ENCODE measurements at places on chromosomes 16 and 17. TPM values are rescaled to one million over a fixed set of nuclear protein-coding genes. Genes with fewer than 3 reads are reported as not detected.

GRCh38 chr17:73594025-73594424, 50.2 kb downstream of the SDK2 start:
- no peak for DNase-seq

DNA sequence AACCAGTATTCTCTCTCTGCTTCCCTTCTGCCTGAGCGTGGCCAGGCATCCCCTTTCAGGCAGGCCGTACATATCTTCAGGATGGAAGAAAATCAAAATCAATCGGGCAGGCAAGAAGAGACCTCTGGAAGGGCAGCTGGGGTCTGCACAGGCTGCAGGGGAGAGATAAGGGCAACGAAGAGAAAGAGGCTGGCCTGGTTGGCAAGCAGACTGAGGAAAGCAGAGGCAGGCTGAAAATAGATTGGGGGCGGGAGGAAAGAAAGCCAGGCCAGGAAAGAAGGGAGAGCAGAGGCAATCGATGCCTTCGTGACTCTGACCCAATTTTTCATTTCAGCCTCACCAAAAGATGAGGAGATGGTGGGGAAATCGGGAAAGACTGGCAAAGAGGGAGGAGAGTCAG, 18.1 kb downstream of the PIPOX start:
- DNase-seq: no peak

GRCh38 chr16:22785552-22785951, 28.4 kb upstream of the HS3ST2 start:
- no peak for DNase-seq

DNA sequence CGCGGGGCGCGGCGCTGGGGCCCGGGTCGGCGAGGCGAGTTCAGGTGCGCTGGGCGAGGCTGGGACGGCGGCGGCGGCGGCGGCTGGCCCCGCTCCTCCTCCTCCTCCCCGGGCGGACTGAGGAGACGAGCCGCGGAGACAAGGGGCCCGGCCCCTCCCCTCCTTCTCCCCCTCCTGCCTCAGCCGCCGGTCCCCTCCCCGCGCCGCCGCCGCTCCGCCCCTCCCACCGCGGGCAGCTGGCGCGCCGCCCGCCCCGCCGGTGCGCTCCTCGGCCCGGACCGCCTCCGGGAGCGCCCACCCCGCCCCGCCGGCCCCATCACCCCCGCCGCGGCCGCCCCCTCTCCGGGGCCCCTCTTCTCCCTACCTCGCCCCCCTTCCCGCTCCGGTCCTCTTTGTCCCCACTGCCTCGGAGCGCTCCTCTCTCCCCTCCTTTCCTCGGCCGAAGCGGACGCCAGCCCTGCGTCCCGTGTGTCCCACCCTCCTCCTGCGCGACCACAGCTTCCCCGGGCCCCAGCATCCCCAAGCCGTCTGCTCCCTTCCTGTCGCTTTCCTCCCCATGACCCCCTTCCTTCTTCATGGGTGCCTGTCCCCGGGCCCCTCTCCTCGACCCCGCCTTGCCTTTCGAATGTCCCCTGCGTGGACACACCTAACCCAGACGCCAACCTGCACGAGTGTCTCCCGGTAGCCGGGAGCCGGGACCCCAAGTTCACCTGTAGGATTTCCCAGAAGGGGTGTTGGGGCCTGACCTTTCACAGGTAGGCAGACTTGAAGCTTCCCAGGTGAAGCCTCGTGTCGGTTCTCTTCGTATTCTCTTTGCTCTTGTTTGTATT, at the start of gene TOX3:
Gene TOX3, minus strand, starts transcription at position 140 of the 830 bp plus-strand sequence. CDS start 420 bp downstream, outside the sequence.
- no peak for DNase-seq

DNA sequence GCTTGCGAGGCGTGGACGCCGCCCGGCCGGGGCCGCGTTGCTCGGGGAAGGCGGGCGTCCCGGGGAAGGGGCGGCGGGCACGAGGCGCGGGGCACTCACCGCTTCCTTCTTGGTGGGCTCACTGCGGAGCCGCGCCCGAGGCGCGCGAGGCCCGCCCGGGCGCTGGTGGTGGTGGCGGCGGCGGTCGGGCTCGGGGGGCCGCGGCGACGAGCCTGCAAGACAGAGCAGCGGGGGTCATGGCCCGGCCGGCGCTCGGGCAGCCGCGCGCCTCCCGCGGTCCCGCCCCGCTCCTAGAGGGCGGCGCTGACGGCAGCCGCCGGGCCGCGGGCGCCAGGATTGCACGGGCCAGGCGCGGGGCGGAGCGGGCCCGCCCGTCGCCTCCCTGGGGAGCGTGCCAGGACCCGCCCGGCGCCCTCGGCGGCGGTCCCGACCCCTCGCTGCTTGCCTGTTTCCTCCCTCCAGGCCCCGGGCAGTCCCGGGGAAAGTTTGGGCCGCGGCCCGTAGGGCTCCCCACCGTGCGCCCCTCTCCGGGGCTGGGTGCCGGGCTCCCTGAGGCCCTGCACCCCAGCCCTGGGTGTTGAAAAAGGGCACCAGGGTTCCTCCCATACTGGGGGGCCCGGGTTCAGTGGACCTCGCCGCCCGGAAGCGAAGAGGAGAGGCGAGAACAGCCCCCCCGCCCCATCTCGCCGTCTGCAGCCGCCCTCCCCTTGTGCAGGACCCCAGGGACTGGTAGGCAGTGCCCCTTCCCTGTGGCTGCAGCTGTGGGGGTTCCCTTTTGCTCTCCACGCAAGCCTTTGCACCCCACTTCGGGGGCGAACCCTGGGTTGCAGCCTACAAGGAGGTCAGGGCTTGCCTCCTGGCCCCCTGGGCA, at the start of gene C16orf74:
Gene C16orf74, minus strand, starts transcription at position 270 of the 871 bp plus-strand sequence. CDS start 15,879 bp downstream, outside the sequence.
- peak; percentile 70 for DNase-seq

The MVP gene
- polyA plus RNA-seq: 14.0 TPM

GRCh38 chr17:77286641-77287431, 146.1 kb downstream of the SEC14L1 start:
- no peak for DNase-seq

- no peak for DNase-seq
Observed at GRCh38 chr17:37833237-37833859, 88.5 kb upstream of the HNF1B start.

- no peak for DNase-seq
Observed at GRCh38 chr16:48182979-48183537, 27.3 kb upstream of the ABCC12 start.

The TVP23C gene
- 38.3 TPM for polyA plus RNA-seq

DNA sequence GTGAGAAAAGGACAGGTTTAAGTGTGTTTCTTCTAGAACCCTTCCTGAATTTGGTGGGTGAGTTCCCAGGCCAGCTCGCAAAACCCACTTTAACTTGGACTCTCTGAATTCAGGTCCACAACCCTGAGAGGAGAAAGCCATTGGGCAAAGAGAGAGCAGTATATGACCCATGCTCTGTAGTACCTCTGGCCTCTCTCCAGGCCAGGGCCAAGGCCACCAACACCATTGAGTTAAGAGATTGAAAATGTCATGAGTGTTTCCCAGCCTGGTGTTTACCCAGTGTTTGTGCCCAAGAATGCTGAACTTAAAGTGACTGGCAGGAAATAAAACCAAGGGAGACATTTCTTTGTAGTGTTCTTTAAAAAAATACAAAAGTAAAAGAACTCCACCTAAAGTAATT, 410.4 kb upstream of the CDH5 start:
- DNase-seq: no peak

The DPEP1 gene
- 13.1 TPM for polyA plus RNA-seq

DNA sequence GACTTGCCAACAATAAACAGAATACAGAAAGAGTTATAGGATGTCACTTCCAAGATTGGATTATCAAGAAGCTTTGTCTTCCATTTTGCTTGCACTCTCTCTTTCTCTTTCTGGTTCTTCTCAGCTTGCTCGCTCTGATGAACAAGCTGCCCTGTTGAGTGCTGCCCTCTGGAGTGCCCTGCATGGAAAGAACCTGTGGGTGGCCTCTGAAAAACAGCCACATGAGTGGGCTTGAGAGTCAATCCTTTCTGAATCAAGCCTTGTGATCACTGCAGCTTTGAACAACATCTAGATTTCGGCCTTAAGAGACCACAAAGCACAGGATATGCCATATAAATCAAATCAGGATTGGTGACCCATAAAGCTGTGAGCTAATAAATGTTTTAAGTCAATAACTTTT, 185.1 kb downstream of the KIF2B start:
- DNase-seq: no peak

DNA sequence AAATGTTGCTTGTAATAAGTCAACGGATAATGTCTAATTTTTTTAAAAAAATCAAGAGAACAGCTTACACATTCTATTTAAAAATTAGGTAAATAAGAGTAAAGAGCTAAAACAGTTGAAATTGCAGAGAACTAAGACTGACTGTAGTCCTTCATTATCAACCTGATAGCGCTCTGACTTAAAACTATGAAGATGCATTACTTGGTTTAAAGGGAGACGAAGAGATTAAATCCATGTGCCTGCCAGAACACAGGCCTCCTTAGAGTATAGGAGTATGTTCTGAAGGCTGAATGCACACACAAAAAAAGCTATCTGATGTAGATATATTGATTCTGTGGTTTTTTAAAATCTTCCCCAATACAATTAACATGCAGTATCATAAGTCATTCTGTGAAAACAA, 28.5 kb downstream of the GLG1 start:
- no peak for DNase-seq

- no peak for DNase-seq
Observed at GRCh38 chr16:2767891-2768290, 9.2 kb downstream of the ELOB start.

- peak; percentile 54 for DNase-seq
Observed at GRCh38 chr17:39144416-39144840, 7.0 kb downstream of the PLXDC1 start.

The FLII gene
- 155 TPM for polyA plus RNA-seq

The STH gene
- not detected for polyA plus RNA-seq

The EFCAB5 gene
- polyA plus RNA-seq: 2.2 TPM

The TUBB3 gene
- 4.5 TPM for polyA plus RNA-seq

The MFSD6L gene
- 0.41 TPM for polyA plus RNA-seq

The DNAI2 gene
- polyA plus RNA-seq: 3.5 TPM

The C16orf46 gene
- 1.6 TPM for polyA plus RNA-seq

The PDIA2 gene
- polyA plus RNA-seq: 0.99 TPM

GRCh38 chr17:67092291-67092690, 47.9 kb downstream of the CACNG1 start:
- DNase-seq: no peak

The IFI35 gene
- polyA plus RNA-seq: 15.9 TPM

DNA sequence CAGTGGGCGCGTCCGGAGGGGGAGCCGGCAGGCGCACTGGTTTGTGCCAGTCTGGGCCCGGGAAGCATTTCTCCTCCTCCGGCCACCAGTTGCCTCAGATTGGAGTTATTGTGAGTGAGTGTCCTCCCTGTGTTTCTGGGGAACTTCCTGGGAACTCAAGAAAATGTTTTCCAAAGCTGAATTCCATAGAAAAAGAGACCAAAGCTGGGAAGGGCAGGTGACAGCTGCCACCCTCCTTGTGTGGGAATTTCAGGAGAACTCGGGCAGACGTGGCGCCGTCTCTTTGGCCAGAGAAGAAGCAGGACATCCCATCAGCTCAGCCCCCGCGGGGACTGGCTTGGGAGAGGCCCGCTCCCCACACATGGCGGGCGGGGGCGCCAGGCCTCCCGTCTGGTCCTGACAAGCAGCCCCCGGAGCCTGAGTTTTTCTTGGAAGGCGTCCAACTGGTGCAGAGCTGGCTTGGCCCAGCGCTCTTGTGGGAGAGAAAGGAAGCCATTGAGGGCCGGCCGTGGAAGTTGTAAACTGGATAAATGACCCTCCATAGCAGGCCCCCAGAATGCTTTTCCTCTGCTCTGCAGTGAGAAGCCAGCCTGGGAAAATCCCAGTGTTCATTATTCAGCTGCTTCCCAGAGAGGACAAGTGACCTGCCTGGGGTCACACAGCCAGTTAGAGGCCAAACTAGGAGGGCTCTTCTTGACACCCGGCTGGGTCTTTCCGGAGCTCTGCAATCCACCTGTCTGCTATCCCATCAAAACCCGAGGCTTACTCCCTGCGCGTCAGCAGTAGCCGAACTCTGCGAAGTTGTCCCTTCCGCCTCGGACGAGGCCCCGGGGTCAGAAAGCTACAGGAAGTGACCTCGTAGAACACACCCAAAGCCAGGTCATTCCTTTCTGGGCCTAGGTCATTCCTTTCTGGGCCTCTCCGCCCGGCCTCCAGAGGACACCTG, 39.2 kb upstream of the GSE1 start:
- DNase-seq: peak; percentile 81

GRCh38 chr17:66523378-66524200, 221.2 kb downstream of the PRKCA start:
- DNase-seq: no peak
